Left ventricle myocardium superior (tissue), 1 donor: ENCODE measurements at places on chromosomes 12 and 14.

DNA sequence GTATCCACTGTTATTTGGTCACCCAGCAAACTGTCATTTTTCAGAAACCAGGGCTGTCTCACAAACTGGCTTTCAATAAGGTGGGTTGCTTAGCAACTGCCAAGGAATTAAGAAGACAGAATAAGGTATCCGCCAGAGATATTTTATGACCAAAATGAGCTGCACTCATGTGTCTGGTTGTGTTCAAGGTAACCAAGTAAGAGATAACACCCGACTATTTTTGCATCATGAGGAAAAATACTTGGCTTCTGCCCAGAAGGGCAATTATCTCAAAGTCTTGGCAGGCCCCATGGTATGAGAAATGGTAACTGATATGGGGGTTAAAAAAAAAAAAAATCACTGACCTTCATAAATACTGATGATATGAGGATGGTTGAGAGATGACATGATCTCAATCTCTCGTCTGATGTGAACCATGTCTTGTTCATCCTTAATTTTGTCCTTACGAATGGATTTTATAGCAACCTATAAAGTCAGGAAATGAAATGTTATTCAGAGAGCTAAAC is 32.6 kb downstream of the NUAK1 start:
- no peak for DNase-seq

GRCh38 chr12:94126067-94126466 is 22.3 kb upstream of the PLXNC1 start:
- DNase-seq: no peak

GRCh38 chr12:24507827-24508226 is 441.1 kb downstream of the BCAT1 start:
- DNase-seq: no peak

GRCh38 chr12:17134315-17134714 is 528.4 kb upstream of the LMO3 start:
- no peak for DNase-seq

GRCh38 chr14:81571437-81571836 is 37.8 kb upstream of the SEL1L start:
- DNase-seq: no peak

DNA sequence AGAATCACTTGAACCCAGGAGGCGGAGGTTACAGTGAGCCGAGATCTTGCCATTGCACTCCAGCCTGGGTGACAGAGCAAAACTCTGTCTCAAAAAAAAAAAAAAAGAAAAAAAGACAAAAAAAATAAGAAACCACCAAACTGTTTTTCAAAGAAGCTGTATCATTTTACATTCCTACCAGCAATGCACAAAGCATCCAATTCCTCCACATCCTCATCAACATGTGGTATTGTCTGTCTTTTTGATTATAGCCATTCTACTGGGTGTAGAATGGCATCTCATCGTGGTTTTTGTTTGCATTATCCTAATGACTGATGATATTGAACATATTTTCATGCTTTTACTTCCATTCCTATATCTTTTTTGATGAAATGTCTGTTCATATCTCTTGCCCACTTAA is 36.2 kb upstream of the GNG2 start:
- no peak for DNase-seq

GRCh38 chr14:54718046-54718445 is 151.1 kb downstream of the SAMD4A start:
- no peak for DNase-seq

DNA sequence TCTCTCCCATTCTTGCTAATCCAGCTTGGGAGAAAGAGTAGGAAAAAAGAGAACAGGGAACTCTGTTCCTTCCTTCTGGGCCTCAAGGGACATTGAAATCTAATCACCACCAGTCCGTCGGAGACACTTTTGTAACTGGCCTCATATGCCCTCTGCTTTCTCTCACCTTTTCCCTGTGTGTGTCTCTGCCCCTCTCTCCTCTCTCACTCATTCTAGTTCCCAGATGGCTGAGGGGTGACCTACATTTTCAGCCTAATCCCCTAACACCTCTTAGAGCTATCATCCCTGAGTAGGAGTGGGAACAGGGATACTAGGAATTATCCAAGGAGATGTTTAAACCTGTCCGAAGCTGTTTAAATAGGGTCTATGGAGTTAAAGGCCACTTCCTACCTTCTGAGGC is 8.9 kb upstream of the PCK2 start:
- no peak for DNase-seq

DNA sequence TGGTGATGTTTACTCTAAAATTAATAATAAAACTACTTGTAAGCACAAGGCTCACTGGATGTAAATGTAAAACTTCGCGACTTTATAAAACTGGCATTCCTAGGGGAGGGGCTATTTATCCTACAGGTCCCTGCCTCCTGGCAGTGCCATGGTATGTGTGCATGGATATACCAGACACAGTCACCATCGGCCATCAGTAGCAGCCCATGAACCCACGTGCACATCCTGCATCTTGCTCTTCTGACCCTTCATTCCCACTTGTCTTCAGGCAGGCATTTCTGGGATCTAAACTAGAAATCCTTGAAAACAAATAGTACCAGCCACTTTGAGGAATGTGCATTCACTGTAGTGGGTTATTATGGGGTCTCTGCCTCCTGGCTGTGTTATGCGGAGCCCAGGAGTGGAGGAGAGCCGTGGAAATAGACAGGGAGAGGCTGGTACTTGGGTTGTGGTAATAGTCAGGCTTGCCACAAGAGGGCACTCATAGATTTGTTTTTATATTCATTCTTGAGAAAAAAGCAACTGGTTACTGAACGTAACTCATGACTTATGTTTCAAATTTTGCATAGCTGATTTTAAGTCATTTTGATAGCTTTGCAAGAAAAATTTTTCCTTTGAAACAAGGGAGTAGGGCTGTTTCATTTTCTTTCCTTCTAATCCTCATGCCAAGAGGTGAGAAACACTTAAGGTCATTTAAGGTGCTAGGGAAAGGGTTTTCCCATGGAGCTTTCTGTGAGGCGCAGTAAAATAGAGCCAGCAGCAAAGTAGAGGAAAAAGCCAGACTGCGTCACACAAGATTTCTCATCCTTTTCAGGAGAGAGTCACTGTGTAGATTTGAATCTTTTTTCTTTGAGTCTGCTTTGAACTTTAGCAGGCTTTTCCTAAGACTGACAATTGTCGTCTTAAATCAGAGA is 17.4 kb upstream of the GALNT16 start:
- DNase-seq: no peak

DNA sequence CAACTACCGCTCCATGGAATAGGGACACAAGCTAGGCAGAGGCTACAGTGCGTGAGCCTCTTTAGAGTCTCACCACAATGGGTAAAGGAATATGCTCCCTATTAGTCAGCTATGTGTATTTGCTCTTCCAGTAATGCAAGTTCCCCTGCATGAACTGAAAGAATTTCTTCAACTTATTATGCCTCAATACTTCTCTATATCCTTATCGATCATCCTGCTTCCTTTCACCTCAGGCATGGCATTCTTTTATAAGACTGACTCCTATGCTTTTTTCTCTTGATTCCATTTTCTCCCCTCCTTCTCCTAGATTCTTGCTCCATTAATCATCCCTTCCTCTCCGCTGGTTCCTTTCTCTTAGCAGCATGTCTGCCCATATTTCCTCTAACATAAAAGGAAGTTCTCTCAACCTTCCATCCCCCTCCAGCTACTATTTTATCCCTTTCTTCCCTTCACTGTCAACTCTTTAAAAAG is 94.5 kb upstream of the CPM start:
- DNase-seq: no peak

- DNase-seq: peak; percentile 24
These were observed 337.7 kb downstream of the IPO8 start for GRCh38 chr12:30357766-30358490.

- DNase-seq: no peak
These were observed 5.0 kb downstream of the PPTC7 start for GRCh38 chr12:110577864-110578693.

GRCh38 chr12:84638811-84639368 is 273.7 kb downstream of the SLC6A15 start:
- no peak for DNase-seq

GRCh38 chr14:66117600-66117999 is 368.6 kb upstream of the CCDC196 start:
- no peak for DNase-seq

GRCh38 chr12:115869604-115870003 is 407.9 kb downstream of the MED13L start:
- no peak for DNase-seq

DNA sequence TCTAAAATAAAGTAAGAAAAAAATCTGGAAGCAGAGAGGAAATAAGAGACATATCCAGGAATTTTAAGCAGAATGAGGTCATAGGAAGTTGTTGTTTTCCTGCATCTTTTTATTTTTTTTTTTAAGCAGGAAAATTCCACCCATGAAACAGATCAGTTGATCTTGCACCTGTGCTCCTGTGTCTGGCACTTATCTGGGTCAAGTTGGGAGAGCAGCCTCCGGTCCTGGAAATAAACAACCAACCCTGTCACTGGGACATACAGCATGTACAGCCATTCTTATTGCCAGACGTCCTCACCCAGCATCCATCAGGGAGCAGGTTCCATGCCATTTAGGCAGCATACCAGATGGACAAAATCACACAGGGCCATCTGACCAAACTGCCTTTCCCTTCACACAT is 266.0 kb upstream of the BTG1 start:
- no peak for DNase-seq

GRCh38 chr14:24102357-24103048 is 8.4 kb downstream of the PCK2 start:
- no peak for DNase-seq

GRCh38 chr14:36503771-36504741 is 16.0 kb downstream of the NKX2-1 start:
- no peak for DNase-seq

DNA sequence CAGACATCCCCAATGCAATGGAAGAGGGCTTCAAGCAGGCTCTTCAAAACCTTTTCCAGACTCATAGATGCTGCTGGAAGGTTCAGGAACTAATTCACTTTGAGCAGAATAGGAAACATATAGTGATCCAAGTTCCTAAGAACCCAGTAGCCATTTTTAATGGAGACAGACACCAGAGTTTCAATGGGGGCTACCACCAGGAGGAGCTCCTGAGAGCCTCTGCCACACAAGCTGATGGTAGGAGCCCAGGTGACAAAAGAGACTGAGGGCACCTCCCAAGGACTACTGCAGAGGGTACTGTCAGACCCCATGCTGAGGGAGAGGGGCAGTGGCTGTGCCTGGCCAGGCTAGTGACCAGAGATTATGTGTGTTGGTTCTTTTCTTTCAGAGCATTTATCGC is 45.9 kb downstream of the IFNG start:
- DNase-seq: no peak

DNA sequence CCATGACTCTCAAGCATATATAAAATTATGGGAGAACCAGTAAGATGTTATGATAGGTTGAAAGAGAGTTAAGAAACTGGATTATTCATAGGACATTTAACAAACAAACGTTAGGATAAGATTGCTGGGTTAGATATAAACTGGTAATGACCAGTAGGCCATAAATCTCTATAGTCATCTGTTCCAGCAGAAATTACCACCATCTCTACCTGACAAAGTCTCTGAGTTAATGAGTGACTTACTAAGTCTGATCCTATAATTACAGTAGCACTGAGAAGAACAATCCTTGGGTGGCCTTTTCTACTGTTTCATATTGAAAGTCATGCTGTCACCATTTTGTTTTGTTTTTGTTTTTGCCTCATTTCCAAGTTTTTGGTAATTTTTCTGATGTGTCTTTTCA is 136.9 kb upstream of the CNOT2 start:
- DNase-seq: no peak

DNA sequence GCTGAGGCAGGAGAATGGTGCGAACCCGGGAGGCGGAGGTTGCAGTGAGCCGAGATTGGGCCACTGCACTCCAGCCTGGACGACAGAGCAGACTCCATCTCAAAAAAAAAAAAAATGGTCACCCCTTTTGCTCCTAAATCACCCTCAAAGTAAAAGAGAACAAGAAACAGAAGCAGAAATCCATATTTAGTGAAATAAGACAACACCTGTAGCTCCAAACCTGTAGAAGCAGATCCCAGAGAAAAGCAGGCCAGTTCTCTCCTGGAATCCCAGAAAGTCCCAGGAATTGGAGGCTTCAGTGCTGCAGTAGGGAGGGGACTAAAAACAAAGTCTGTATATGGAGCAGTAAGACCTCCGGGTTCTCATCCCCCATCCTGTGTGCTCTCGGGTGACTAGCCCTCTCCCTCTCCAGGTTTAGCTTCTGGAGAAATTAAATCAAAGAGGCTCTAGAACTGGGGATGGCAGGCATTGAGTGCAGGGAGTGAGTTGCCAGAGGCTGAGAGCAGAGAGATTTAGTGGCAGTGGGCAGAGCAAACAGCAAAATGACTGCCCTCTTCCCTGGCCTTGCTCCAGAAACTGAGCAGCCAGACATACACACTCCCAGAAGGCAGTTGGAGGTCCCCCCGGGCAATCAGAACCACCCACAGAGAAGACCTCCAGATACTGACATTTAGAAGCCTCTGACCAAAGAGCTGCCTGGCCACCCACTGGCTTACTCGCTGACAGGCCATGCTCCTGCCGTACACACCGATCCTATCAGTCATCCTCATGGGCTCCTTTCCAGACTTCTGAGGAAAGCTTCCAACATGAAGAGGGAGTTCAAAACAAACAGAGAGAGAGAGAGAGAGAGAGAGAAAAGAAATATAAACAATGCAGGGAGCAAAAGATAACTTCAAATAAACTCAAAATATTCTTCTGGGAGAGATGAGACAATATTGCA is 6.3 kb upstream of the MLXIP start:
- DNase-seq: peak; percentile 70

DNA sequence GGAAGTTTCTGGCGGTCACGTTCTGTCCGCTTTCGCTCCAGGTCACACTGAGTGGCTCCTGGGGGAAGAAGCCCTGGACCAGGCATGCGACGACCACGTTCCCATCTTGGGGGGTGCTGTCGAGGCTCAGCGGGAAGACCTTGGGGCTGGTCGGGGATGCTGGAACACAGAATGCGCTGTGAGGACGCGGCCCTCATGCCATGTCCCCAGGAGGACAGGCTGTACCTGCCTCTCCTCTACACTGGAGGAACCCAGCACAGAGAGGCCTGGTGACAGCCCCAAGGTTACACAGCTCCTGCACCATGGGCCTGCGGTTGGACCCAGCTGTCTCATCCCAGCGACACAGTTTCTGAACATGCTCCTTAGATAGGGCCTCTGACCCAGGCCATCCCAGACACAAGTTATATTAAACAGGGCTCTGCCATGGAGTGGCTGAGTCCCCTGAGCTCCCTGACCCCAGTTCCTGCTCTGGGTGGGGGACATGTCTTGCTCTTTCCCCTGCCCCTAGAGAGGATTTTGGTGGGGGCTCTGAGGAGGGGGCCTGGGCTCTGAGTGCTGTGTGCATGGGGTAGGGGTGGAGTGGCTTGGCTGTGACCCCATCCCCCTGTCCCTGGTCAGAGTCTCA is 62.0 kb downstream of the TMEM121 start:
- DNase-seq: no peak
